ENCODE measurements at places on chromosomes 12 and 14. TPM values are rescaled to one million over a fixed set of nuclear protein-coding genes. Genes with fewer than 3 reads are reported as not detected.

Gene RGS6
- 0.14 TPM for total RNA-seq

GRCh38 chr12:25725931-25726330, 172.8 kb upstream of the LMNTD1 start:
- DNase-seq: no peak

DNA sequence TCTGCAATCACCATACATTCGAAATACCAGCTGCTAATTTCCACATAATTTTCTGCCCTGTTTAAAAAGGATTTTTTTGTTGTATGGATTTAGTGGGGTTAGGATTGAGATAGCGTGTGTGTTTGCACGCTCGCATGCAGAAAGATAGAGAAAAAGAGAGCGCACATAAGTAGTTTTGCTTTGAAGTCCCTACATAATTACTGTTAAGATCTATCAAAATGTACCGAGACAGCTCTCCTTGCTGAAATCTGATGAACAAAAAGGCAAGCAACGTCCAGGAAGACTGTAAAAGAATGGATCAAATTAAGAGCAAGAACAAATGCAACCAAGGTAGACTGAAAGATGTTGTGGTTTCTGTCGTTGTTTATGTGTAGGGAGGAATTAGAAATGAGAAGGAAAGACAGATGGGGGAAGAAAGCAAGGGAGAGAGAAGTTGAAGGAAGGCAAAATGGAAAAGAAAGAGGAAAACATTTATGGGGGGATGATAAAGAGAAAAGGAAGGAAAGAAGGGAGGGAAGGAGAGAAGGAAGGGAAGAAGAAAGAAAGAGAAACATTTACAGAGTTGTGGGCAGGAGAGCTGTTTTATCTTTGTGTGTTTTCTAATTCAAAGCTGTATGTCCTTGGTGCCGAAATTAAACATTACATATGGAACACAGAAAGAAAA, 522.3 kb downstream of the MED13L start:
- DNase-seq: no peak

GRCh38 chr12:42196723-42197603, 41.1 kb downstream of the YAF2 start:
- DNase-seq: no peak

- no peak for DNase-seq
These were observed 638 bp downstream of the LAG3 start for GRCh38 chr12:6772726-6773589.

Gene CYP27B1
- 0.48 TPM for total RNA-seq

DNA sequence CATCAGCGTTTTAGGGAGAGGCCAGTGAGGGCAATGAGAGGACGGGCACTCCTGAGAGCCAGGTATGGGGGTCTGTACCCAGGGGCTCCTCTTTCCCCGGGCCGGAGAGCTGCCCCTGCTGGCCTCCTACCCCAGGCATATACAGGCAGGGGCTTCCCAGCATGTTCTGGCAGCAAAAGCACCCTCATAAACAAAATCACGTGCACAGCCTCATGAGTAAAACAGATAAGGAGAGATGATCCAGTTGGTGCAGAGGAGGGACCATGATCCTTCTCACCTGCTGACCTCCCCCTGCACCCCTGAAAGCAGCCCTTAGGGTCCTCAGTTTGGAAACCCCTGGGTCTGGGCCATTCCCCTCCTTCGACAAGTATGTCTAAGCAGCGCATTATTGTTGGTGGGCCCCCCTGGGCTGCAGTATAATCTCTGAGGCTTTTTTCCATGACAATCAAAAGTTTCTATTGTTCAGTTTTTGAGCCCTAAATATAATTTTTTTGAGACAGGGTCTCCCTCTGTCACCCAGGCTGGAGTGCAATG, 5.0 kb upstream of the KRT4 start:
- DNase-seq: no peak

Gene KRT80
- 4.7 TPM for total RNA-seq

GRCh38 chr12:83074358-83074894, 387.7 kb downstream of the TMTC2 start:
- no peak for DNase-seq

GRCh38 chr14:100828031-100828769, 2.3 kb downstream of the MEG3 start:
- DNase-seq: no peak

GRCh38 chr14:70947739-70948138, 40.5 kb downstream of the PCNX1 start:
- DNase-seq: no peak

DNA sequence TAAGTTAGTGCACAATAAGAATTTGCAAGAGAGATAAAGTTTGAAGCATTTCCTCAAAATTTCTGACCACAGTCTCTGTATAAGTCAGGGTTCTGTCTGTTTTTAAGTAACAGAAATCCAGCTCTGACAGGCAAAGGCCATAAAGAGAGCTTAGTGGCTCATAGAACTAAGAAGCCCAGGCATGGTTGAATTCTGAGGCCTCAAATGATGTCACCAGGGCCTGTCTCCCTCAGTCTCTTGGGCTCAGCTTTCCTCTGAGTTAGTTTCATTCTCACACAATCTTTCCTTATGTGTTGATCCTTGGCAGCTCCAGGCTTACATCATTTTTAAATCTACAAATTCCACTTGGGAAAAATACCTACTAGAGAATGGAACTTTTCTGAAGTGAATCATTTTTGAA, 173.4 kb upstream of the ATP2B1 start:
- DNase-seq: peak; percentile 49

Gene FGF6
- total RNA-seq: not detected

GRCh38 chr12:99260456-99260996, 387.0 kb upstream of the GARIN6 start:
- no peak for DNase-seq

- no peak for DNase-seq
These were observed 762 bp downstream of the PPP2R5E start for GRCh38 chr14:63542231-63542999.

Gene WNT5B
- 3.8 TPM for total RNA-seq

DNA sequence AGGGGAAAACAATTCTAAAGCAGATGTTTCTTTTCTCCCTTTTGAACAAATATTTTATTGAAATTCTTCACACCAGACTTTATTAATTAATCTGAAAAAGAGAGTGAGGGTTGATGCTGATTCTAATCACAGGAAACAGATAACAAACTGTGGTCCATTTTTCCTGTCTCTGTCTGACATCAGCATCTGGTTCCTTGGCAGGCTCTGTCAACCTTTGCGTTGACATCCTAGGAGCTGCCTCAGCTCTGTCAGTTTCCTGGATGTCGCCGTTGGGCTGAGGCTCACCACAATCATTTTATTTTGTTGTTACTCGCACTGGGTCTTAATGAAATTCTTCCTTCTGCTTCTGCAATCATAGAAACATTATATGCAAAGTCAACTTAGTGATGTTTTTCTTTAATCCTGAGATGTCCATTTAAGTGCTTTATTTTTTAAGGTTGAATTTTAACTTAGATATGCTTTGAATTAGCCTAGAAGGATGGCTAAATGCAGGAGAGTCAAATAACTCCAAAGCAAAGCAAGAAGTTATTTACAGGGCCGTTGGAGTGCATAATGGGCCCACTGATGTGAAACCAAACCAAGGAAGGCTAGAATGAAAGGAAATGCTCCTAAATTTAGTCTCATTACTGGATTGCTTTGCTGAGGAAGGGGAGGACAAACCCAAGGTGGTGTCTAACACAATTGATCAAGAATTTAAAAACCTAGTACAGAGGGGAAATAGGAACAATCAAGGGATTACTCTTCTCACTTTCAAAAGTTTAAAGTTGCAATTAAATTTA, 542.4 kb downstream of the FLRT2 start:
- DNase-seq: no peak

Gene CIDEB
- not detected for total RNA-seq

Gene OTX2
- total RNA-seq: not detected

DNA sequence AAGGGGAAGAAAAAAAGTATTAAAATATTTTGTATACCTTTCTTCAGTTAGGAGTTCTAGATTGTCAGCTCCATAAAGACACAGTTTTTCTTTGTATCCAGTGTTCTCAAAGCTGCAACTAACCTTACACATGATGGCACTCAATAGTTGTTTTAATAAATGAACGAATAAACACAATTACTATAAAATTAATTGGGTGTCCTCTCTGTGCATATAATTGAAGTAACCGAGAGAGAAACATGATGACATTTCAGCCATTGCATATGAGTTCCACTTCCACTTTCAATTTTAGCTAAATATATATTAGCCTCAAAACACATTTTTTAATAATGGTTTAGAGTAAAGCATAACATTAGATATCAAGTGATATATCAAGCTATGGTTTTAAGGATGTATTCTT, 671.2 kb downstream of the LRFN5 start:
- DNase-seq: no peak

- no peak for DNase-seq
These were observed 23.8 kb upstream of the LRTM2 start for GRCh38 chr12:1796515-1797010.

DNA sequence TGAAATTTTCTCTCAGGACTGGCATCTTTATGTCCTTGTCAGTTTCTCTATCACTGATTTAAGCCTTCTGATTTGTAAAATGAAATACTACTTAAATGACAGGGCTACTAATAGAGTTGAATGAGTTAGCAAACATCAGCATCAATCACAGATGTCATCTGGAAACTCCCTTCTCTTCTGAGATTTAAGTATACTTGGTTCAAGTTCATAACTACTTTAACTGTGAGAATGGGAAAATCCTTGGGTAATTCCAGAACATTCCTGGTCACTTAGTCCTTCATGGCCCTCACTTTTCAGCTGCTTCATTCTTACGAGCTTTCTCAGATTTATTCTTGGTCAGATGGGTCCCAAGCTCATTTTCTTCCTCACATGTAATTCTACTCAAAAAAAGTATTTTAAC, 1655.3 kb upstream of the FLRT2 start:
- no peak for DNase-seq

GRCh38 chr14:106268013-106268727, 741.8 kb downstream of the TMEM121 start:
- no peak for DNase-seq

- DNase-seq: no peak
These were observed 63.4 kb upstream of the PPP4R3A start for GRCh38 chr14:91573528-91573893.

Gene MIP
- total RNA-seq: not detected

GRCh38 chr12:25852792-25853191, 105.7 kb upstream of the RASSF8 start:
- peak; percentile 69 for DNase-seq

Gene ABCC9
- 0.06 TPM for total RNA-seq

Gene DACT1
- 10.1 TPM for total RNA-seq

Gene HOXC6
- 0.27 TPM for total RNA-seq

Gene PTCSC3
- not detected for total RNA-seq

GRCh38 chr14:34363733-34364134, 98.3 kb downstream of the SPTSSA start:
- DNase-seq: no peak

DNA sequence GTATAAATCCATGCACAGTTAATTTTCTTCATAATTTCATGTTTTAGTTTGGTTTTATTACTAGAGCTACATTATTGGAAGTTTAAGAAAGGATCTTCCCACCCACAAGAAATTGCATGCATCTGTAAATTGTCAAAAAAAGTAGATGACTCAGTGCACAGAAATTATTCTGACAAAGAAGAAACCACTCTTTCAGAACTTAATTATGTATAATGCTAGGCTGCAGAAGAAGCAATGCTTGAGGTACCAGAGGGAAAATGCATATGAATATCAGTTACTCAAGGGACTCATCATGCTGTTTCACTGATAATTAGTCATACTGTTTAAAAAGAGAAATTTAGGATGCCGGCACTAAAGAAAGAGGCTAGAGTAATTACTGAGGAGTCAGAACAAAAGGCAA, 147.0 kb downstream of the SLC16A7 start:
- no peak for DNase-seq

DNA sequence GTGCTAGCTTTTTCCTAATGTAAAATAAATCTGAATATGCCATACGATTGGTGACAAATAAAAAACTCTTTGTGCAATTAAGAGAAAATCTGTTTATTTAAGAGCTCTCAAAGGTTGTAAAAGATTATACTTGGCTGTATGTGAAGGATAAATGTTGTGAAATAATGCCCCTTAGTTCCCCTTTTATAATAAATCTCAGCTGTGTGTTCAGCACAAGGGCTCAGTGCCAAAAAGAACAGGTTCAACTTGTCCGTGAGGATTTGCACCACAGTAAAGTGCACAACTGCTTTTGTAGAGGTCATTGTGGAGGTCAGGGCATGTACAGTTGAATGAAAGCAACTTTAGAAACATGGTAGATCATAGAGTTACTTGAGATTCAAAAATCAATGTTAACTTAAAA, 118.6 kb downstream of the TRMT5 start:
- no peak for DNase-seq

- peak; percentile 6 for DNase-seq
These were observed 691.8 kb downstream of the FLRT2 start for GRCh38 chr14:86221755-86222154.

GRCh38 chr12:51825216-51825615, 23.3 kb downstream of the FIGNL2 start:
- no peak for DNase-seq

GRCh38 chr14:71060825-71061455, 153.7 kb downstream of the PCNX1 start:
- DNase-seq: no peak

DNA sequence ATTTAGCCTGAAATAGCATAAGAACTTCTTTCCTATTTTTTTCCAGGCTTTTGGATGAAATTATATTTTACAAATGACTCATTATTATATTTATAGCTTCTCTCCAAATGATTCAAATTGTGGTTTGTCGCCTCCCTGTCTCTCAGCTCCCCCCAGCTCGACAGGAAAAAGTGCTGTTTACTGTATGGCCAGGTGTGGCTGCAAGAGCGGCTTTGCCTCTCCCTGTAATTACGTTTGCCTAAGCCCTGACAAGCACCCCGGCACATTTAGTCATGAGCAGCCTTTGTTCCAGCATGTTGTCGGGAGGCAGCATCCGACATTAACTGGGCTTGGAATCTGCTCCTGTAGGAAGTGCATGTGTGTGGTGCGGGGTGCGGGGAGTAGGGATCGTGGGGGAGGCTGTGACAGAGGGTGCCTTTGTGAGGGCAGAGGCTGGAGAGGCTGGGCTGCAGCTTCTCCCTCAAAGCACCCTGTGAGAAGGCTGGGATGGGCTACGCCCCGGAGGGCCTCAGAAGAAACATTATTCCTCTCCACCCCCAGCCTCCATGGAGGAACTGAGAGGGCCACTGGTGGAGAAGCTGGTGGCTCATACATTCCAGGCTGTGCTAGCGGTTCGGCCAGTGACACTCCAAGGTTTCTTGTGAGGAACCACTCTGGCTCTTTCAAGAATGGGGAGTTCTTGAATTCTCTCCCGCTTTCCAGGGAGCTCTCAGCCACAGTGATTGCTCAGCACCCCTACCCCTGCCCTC, 42.1 kb upstream of the CTDSP2 start:
- DNase-seq: peak; percentile 89

Data from H4 (cell line).